ENCODE measurements at places on chromosomes 11 and 22.

GRCh38 chr22:23840026-23840425 is 1.2 kb upstream of the DERL3 start:
- no peak for DNase-seq

GRCh38 chr22:26127556-26127955 is 41.7 kb upstream of the SEZ6L start:
- no peak for DNase-seq

DNA sequence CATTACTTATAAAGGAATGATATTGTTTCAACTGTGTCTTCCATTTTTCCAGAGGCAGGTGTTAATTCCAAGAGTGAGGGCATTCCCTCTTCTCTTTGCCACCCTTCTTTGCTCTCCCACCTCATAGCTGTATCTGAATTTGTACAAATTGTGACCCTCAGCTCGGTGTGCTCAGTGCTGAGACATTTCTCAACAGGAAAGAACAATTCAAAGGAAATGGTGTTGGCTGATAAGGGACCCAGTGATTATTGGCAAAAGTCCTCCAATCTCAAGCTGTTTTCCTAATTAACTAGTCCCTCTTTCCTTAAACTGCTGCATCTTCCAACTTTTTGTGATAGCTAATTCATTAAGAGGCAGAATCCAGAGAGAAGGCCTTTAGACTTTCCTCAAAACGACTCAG is 408.9 kb upstream of the SYN3 start:
- DNase-seq: no peak

DNA sequence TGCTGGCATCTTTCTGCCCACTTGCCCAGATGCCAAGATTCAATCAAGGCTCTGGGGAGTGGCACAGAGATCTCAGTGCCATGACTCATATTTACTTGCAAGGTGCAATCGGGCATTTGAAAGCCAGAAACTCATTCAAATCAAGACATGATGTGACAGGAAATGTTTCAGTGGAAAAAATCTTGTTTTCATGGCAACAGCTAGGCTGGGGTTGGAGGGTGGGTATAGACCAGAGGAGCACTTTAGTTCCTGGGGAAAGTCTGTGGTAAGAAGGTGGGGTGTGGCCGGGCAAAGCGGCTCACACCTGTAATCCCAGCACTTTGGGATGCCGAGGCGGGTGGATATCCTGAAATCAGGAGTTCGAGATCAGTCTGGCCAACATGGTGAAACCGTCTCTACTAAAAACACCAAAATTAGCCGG is 1.2 kb downstream of the MAJIN start:
- DNase-seq: peak; percentile 36

DNA sequence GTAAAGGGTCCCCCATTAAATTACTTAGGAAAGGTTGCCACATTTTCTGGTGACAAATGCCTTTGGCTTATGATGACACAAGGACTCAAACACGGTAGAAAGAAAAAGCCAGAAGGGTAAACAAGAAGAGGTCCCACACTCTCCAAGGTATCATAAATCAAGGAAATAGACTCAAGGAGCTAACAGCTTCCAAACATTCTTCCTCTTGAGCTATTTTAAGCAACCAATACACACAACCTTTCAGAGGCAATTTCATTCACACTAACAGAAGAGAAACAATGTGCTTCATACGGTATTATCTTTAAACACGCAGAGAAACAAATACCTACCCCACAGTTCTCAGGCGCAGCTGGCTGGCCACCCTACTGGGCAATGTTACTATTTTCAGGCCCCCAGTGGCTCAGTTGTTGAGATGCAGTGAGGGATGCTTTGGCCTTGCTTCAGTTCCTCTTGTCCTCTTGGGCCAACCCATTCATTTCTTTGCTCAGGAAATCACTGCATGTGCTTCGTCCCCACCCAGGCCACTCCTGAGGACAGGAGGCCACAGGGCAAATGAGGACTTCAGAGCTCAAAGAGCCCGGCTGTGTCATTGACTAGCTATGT is 15.8 kb downstream of the ABTB2 start:
- no peak for DNase-seq

GRCh38 chr22:41762980-41763779 is 37.3 kb upstream of the CCDC134 start:
- peak; percentile 56 for DNase-seq

DNA sequence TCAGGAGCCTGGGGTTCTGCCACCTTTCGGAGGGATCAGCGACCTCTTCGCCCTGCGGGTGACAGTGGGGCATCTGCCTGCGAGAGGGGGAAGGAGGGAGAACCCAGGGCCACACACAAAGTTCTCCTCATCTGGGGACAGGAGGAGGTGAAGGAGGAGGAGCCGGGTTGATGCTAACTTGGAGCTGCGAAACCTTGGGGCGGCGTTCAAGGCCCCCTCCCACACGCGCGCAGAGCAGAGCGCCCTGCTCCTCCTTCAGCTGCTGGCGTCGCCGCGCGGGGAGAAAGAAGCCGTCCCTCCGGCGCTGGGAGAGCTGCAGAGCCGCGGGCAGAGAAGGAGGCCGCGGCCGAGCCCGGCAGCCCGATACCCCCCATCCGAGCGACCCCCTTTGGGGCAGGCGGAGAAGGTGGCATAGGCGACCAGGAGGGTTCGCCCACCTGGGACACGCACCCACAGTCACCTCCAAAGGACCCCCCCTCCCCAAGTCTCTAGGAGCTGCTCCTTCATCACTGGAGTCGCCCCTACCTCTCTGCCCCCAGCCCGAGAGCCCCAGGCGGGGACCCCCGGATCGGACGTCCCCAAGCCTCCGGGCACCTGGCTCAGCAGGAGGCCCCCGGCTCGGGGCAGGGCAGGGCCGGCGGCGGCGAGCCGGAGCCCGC is at the start of gene RASD2:
Gene RASD2 (plus strand): TSS at position 237 of the 659 bp plus-strand sequence. CDS start 5,979 bp downstream, outside the sequence.
- DNase-seq: peak; percentile 55

DNA sequence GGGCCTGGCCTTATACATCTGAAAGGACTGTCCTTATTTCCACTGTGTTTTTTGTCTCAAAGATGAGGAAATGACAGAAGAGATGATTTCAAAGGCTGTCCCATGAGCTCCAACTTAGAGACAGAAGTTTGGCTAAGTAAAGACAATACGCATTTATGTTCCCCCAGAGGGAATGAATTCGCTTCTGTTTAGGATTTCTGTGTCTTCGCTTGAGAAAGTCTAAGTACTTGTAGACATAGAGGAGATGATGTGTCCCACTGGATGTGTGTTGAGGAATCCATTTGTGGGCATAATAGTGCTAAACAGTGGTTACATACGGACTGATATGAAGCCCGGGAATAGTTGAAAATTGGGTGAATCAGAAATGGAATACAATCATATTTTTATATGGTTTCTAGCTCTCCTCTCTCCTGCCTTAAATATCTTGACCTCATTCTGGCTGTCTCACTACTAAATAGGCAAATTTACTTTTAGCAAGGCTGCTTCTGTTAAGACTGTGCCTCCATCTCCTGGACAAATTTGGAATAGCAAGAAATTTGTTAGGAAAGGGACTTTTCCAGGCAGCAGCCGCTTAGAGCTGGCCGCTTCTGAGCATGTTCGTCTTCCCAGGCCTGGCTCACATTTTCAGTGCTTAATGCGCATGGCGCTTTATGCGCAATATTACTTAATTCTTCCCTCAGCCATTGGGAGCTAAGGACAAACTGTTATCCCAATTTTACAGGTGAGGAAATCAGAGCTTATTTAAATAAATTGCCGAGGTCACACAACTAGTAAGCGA is 1.9 kb upstream of the PEX26 start:
- peak; percentile 89 for DNase-seq

- DNase-seq: no peak
Measured at GRCh38 chr11:72026090-72026489, 27.4 kb downstream of the IL18BP start.

- no peak for DNase-seq
Measured at GRCh38 chr11:105111145-105111944, 28.2 kb downstream of the CARD18 start.

DNA sequence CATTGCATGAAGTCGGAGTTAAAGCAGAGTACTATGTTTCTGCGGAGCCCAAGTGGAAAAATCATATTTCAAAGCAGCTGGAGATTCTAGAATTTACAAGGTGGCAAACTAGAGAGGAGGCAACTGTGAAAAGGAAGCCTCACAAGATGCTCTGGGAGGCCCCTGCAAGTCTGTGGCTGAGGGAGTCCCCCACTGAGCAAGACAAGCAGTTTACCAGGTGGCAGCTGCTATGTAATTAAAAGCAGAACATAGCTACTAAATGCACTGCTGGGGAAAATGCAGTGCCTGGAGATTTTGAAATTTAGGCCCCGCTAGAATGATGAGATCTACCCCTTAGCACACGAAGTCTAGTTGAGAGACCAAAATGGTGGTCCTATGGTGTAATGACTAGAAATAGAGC is 728.0 kb downstream of the OPCML start:
- no peak for DNase-seq

All from DMS53 (cell line).